AG10803 (cell line): ENCODE measurements at places on chromosomes 2 and 18.

DNA sequence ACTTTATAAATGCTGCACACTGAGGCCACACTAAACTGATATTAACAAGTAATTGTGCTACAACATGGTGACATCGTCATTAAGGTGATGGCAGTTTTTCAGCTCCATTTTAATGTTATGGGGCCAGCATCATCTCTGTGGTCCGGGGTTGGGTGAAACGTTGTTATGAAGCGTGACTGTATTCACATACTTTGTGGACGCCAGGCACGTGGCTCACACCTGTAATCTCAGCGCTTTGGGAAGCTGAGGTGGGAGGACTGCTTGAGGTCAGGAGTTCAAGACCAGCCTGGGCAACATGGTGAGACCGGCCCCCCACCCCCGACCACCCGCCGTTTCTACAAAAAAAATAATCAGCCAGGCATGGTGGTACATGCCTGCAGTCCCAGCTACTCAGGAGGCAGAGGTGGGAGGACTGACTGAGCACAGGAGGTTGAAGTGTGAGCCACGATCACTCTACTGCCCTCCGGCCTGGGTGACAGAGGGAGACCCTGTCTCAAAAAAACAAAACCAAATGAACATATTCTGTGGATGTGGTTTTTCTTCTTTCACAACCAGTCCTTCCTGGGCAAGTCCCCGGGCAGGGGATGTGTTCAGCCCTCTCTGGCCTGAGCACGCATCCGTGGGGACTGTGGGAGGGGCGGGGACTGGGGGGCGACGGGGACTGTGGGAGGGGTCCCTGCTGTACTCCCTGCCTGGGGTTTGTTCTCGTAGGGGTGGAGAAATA lies 12.9 kb upstream of the GAL3ST2 start:
- no peak for DNase-seq

DNA sequence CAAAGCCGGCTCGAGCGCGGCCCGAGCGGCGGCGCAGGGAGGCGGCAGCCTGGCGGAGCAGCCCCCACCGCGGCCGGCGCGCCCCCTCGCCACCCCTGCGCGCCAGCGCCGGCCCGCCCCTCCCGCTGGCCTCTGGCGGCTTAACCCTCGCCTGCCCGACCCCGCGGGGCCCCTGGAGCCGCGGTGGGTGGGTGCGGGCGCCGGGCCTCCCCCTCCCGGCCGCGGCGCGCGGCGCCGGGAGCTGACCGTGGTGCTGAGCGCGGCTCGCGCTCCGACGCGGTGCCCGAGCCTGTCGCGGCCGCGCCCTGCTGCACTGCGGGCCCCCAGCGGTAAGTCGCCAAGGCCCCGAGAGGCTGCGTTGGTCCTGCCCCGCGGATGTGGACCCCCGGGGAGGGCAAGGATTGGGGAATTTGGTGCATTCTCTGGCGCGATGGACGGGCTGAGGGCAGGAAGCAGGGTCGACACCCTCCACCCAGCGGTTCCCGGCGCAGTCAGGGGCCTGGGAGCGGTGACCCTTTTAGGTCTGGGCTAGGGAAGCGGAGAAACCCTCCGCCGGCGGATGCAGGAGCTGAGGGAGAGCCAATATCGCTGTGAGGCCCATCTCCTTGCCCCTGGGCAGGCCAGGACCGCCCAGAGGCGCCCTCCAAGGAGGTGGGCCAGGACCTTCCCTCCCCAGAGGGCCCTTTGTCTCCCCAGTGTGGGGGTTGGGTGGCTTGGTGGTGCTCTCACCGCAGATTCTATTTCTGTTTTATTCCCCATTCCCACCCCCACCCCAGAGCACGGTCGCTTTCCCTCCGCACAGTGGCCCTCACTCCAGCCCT lies 923 bp downstream of the AMER3 start:
- DNase-seq = no peak

GRCh38 chr2:28683100-28683706 lies 68.4 kb upstream of the PPP1CB start:
- DNase-seq = peak; percentile 69

- DNase-seq = no peak
Observed at GRCh38 chr18:5817816-5818215, 77.5 kb downstream of the TMEM200C start.

- peak; percentile 31 for DNase-seq
Observed at GRCh38 chr2:149595056-149595963, 7.7 kb upstream of the MMADHC start.

DNA sequence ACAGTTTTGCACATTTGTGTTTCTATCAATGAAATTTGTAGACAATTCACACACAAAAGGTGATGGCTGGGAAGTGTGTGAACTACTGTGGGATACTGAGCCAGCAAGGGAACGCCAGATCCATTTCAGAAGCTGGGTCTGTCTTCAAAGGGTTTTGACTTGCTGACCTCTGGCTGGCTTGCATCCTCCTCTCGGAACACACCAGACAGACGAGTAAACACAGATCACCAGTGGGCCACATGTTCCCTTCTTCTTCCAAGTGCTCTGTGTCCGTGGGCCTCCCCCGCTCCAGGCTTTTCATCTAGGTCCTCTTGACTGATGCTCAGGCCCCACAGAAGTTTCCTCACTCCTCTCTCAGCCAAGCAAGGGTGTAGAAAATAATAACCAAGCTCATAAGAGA lies 122.2 kb upstream of the OSR1 start:
- no peak for DNase-seq

GRCh38 chr2:113291191-113291590 lies 12.5 kb upstream of the PAX8 start:
- DNase-seq = no peak

DNA sequence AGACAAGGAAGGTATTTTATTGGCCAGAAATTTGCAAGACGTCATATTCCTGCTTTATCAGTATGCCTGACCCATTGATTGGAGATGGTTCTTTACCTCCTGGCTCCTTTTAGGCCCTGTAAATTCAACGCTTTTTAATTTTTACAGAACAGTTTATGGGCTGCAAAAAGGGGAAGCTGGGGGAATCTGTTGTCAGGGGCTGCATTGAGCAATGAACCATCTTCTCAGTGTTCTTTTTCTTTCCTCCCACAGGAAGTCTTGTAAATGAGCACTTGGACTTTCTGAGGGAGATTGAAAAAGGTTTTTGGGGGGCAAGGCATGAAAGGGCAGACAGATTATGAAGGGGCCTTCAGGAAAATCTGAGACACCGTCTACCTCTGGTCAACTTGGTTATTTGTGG lies 503.6 kb upstream of the TNP1 start:
- no peak for DNase-seq

DNA sequence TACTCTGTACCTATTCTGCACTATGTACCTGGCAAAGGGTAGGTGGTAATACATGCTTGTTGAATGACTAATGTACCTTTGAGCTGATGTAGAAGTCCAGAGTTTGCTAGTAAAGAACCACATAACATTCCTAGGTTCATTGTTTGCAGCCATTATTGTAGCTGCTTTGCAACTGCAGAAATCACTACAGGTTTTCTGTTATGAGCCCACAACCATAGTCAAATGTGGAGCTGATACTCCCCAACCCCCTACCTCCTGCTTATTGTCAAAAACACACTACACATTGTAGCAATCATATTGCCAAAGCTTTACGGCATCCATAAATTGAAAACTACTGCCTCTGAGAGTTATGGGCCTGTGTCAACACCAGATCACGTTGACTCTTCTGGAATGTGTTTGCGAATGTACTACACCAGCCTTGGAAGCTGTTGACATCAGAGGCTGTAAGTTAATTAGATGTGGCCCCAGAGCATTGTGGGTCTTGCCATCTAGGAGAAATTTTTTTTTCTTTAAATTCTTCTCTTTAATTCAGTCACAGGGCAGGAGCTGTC lies 187.0 kb downstream of the AGPS start:
- peak; percentile 45 for DNase-seq

DNA sequence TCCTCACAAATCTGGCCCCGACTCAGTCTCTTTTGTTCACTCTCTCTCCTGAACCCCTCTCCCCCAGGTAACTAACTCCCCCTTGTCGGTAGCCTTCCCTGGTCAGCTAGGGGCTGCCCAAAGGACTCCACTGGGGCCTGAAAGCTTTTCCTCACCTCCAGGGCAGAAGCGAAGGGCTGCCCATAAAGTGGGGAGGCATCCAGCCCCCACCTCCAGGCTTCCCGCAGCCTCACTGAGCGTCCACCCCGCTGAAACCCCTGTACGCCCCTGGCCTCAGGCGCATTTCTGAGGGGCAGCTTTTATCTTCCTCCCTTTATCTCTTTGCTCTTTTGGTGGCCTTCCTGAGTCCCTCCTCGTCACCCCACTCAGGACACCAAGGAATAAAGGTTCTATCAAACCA lies 249.3 kb downstream of the CYP26B1 start:
- DNase-seq = no peak

DNA sequence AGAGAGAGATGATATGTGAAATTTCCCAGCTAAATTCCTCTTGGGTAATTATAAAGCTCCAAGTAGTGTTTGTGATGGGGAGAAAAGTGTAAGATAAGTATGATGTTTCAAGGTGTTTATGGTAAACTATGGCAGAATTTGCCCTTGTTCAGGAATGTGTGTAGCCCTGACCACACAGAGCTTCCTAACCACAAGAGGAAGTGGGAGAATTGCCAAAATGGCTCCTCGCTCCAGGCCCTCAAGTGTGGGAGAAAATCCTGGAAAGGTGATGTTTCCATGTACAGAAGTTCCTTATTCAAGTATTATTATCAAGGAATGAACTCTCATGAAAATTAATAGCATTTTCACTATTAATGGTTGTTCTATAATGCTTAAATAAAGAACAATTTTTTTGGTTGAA lies 878.3 kb downstream of the TDRD15 start:
- DNase-seq = no peak

- DNase-seq = no peak
Observed at GRCh38 chr2:136086253-136087016, 31.5 kb downstream of the CXCR4 start.

DNA sequence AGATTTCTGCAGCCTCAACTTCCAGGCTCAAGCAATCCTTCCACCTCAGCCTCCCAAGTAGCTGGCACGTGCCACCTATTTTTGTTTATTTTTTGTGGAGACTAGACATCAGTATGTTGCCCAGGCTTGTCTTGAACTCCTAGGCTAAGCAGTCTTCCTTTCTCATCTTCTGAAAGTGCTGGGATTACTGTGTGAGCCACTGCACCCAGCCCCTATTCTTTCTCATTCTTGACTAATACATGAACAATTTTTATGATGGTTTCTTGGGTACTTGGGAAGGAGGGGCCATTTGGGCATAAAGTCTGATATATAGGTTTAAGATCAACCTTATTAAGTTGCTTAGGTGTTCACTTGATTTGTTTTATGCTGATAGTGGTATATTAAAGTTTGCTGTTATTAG lies 26.2 kb downstream of the EPC2 start:
- DNase-seq = no peak

- DNase-seq = no peak
Observed at GRCh38 chr18:24157855-24158254, 19.0 kb downstream of the CABYR start.

DNA sequence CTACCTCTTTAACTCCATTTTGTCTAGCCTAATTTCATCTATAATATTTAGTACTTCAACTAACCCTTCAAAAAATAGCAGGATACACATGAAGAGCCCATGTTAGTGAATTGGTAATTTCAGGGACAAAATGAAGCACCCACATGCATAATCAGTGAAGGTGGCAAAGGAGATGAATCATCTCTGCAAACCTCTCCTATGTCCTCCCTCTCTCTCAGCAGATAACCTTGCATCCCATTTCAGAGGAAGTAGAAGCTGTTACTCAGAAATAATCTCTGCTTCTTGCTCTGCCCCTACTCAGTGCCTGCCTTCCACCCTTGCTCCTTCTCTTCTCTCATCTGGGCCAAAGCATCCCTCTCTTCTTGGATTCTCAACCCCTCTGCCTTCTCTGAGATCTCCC lies 60.2 kb upstream of the CAVIN2 start:
- no peak for DNase-seq

DNA sequence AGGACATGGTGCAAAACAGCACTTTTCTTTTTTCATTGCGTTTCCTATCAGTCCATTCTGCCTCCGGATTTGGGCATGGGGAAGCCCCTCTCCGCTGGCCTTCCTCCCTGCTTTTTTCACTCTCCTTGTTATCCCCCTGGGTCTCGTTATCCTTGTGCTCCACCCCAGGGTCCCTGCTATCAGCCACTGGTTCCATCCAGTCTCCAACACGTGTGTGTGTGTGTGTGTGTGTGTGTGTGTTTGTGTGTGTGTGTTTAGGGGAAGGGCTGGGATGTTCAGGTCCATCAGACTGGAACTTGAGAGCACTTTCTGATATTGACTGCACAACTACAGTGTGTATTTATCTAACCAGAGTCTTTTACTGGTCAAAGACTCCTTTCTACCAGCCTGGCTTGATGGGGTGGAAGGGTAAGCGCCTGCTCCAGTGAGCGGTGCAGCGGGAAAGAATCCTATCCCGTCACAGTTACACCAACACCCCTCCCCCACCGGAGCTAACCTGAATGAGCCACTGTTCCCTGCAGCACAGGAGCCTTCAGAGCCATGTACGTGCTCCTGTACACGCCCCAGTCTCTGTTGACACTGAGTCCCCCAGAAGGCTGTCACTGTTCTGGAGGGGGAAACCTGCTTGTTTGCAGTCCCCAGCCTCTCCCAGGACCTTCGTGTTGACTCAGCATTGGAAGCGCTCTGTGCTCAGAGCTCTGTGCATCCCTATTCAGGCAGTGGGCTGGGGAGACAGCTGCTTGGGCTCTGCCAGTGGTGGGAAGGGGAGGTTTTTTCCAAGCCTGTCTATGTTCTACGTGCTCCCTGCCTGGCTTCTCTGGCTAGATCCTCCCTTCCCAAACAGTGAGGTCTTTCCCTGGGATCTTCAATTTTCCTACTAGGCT lies 4.6 kb downstream of the INHA start:
- no peak for DNase-seq

GRCh38 chr2:205531072-205531471 lies 151.2 kb upstream of the NRP2 start:
- DNase-seq = no peak

GRCh38 chr2:16656784-16657391 lies 8.7 kb downstream of the CYRIA start:
- DNase-seq = no peak

GRCh38 chr2:45771261-45771660 lies 119.8 kb downstream of the PRKCE start:
- DNase-seq = peak; percentile 34

GRCh38 chr18:12278741-12279682 lies 24.9 kb downstream of the CIDEA start:
- DNase-seq = peak; percentile 95

DNA sequence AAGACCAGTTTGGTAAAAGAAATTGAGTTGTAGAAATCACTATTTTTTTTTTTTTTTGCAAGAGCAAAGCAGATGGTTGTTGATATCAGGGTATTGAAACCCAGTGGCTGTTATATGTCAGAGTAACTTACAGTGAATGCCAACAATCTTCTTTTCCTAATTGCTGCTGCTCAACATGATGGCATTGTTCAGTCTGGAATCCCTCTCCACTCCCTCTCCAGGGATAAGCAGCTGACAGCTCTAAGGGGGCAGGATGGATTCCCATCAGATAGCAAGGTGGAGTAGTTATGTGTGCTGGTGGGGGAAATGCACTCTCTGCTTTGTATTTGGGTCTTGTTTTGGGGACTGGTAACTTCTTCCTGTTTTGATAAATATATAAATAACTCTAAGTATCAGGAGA lies 200.0 kb downstream of the PIK3C3 start:
- DNase-seq = no peak
